CD4-positive, alpha-beta T cell treated with Interleukin-6 at 100 ng/mL for 8 hours (primary cell): ENCODE measurements at places on chromosomes 11 and 22.

DNA sequence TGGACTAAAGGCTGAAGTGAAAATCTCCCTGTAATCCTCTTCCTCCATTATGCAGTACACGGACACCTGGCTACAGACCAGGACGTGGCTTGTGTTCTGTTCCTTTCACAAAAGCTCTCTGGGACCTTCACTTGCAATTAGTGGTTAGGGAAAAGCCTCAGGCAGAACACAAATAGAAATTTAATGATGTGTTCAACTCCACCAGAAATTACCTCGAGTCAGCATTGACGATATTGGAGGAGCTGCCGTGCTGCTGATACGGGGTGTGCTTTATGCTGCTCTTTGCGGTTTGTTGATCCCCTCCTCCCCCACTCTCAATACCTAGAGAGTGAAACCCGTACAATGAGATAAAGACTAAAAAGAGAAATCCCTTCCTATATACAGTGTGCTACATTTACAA is 48.9 kb downstream of the POLD3 start:
- no peak for DNase-seq

DNA sequence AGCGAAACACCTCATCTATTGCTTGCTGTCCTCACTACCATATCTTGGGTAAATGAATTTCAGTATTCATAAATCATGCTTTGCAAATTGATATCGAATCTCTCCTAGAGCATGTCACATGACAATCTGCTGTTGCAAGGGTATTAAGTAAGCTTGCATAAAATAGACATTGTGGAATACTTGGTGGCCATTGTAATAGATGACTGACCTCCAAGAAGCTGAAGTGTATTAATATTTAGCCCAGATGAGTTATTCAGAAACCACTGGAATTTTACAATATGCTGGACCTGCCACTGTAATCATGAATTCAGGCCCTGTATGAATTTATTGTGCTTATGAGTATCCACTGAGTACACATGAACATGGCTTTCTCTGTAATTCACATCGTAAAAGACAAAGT is 289.7 kb upstream of the ARHGAP42 start:
- DNase-seq, result no peak

DNA sequence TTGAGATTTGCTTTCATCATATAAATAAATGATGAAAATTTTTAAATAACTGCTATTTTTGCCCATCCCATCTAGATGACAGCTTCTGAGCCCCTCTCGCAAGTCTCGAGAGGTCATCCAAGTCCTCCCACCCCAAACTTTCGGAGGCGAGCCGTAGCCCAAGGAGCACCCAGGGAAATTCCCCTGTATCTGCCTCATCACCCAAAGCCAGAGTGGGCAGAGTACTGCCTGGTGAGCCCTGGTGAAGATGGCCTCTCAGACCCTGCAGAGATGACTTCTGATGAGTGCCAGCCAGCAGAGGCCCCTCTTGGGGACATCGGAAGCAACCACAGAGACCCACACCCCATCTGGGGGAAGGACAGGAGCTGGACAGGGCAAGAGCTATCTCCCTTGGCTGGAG is 83.9 kb upstream of the PARVA start:
- DNase-seq, result no peak

DNA sequence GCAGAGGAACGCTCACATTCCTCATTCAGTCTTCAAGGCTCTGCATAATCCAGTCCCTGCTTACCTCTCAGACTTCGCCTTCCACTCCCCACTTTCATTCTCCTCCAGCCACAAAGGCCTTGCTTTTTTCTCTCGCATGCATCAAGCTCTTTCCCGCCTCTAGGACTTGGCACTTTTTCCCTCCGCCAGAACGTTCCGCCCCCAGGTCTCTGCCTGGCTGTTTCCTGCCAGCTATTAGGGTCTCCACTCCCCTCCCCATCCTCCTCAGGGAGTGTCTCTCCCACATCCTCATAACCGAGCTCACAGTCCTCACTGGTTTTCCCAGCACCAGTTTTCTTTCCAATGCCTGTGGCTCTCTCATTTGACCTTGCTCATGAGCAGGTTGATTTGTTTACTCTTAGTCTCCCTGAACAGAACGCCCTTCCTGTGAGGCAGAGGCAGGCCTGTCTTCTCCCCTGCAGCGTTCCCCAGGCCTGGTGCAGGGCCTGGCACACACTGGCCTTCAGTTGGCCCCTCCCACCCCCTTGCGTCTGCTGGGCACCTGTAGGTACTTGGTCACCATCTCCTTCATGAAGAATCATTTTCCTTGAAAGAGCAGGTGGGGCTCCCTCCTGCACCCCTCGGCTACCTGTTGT is 75.2 kb downstream of the RTL6 start:
- no peak for DNase-seq

GRCh38 chr22:28231441-28231840 is 312.4 kb upstream of the PITPNB start:
- no peak for DNase-seq

DNA sequence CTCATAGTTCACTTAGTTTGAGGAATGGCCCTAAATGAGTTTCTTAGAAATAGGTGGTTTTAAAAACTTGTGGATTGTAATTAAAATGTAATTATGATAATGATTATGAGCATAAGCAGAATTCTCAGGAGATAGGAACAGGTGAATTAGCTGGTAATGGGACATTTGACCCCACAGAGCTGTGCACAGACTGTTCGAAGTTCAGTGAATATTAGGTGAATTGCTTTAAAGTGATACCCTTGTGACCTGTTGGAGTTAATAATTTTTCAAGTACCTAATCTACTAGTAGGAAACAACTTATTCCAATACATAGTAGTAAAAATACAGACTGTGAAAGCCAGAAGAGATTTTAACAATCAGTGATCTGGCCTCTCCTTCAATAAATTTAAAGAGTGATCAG is 8.1 kb downstream of the FAR1 start:
- DNase-seq, result no peak

- no peak for DNase-seq
These were observed 570.7 kb downstream of the JRKL start for GRCh38 chr11:96960476-96960875.

DNA sequence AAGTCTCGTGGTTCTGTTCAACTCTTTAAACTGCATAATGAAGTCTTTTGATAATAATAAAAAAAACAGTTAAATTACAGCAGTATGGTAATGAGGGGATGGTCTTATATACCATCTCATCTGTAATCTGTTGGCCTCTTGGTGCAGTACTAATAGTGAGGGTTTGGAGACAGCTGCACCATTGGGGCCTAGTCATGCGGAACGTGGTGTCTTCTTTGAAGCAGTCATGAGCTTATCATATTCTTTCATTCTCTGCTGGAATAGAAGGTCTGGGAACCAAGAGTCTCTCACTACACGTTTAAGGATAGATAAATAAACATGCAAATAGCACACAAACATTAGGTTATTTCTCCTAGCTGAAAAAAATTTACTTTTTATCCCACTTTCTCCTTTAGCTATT is 40.9 kb upstream of the OR9Q1 start:
- DNase-seq, result no peak

DNA sequence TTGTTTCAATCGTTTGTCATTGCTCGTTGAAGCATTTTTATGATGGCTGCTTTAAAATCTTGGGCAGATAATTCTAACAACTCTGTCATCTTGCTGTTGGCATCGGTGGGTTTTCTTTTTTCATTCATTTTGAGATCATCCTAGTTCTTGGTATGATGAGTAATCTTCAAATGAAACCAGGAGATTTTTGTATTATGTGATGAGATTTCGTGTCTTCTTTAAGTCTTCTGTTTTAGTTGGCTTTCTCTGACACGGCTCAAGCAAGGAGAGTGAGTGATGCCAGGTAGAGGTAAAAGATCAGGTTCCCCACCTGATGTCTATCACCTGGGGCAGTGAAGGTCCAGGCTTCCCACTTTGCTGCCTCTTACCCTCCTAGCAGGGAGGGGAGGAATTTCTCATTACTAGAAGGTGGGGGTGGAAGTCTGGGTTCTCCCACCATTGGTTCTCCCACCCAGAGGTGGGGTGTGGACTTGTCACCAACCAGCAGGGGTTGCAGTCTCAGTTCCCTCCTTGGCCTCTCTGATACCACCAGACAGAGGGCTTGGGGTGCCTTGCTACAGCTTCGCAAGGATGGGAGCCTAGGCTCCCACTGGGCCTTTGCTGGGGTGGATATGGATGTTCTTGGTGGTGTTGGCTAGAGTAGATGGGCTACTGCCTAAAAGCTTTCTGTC is 12.9 kb downstream of the CDC45 start:
- no peak for DNase-seq

DNA sequence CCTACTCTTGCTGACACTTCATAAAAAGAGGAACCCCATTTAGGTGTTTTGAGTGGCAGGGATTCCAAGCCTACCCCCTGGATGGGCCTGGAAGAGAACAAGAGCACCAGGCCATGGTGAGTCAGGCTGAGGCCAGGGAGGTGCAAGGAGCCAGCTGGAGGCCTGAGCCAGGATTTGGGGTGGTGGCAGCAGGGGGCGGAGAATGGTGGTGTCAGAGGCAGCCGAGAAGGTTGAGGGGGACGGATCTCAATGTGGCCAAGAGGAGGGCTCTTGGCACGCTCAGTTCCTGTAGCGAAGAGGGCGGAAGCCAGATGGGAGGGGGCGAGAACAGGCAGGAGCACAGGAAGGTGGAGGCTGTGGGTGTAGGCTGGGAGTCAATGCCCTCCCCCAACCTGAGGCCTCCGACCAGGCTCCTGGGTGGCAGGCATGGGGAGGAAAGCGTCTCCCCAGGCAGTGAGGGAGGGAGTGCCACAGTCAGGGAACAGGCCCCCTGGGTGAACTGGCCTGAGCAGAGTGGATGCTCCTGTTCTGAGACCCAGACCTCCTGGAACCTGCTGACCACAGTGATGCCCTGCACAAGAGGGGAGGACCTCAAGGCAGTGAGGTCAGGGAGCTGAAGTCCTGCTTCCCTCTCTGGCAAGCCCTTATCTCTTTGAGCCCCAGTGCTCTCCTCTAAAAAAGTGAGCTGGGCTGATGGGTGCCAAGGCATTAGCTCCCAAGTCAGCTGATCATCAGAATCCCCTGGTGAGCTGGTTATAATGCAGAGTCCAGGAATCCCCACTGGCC is 13.9 kb downstream of the RTN4RL2 start:
- DNase-seq, result peak; percentile 55

DNA sequence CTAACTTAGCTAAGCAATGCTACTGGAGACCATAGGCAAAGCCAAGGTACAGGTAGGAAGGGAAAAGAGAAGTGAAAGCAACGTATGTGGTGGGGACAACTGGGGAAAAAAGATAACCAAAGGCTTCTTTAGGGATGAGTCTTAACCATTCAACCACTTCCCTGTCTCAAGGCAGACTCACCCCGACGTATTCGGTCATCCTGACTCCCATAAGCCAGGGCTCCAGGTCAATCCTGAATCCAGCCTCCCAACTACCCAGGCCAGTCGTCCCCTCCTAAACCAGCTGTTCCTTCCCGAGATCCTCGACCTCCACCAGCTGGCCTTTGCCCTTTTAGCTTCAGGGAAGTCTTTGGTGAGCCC is 330 bp downstream of the ACP2 start:
- DNase-seq, result no peak

DNA sequence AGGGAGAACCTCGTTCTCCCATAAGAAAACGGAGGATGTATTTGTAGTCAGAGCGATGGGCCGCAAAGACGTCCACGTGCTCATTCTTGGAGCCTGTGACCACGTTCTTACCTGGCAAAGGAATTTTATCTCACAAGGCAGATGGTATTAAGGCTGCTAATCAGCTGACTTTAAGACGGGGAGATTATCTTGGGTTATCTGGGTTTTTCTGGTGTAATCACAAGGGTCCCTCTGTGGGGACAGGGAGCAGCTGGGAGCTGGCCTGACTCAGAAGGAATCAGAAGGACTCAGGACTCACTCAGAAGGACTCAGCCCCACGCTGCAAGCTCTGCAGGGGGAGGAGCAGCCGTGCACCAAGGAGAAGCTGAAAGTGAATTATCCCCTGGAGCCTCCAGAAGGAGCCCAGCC is 7.5 kb upstream of the SIGIRR start:
- no peak for DNase-seq

GRCh38 chr11:32231909-32232493 is 141.1 kb downstream of the RCN1 start:
- no peak for DNase-seq

- no peak for DNase-seq
These were observed 59.5 kb upstream of the PRSS23 start for GRCh38 chr11:86740628-86741483.

DNA sequence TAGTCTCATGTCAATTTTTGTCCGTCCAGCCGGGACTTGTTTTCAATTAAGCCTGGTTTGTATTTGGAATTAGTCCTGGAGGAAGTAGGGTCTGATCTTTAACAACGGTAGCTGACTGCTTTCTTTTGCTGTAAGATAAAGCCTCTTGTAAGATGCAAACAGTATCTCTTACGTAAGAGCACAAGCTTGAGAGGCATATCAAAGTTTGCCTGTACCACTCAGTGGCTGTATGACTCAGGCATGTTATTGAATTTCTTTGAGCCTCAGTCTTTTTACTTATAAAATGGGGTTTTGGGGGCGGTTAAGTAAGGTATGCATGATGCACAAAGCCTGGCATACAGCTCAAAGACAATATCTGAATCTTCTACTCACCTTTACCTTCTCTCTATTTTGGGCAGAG is 198.4 kb upstream of the NARS2 start:
- DNase-seq, result no peak

GRCh38 chr11:132231656-132232347 is 861.4 kb downstream of the NTM start:
- no peak for DNase-seq

DNA sequence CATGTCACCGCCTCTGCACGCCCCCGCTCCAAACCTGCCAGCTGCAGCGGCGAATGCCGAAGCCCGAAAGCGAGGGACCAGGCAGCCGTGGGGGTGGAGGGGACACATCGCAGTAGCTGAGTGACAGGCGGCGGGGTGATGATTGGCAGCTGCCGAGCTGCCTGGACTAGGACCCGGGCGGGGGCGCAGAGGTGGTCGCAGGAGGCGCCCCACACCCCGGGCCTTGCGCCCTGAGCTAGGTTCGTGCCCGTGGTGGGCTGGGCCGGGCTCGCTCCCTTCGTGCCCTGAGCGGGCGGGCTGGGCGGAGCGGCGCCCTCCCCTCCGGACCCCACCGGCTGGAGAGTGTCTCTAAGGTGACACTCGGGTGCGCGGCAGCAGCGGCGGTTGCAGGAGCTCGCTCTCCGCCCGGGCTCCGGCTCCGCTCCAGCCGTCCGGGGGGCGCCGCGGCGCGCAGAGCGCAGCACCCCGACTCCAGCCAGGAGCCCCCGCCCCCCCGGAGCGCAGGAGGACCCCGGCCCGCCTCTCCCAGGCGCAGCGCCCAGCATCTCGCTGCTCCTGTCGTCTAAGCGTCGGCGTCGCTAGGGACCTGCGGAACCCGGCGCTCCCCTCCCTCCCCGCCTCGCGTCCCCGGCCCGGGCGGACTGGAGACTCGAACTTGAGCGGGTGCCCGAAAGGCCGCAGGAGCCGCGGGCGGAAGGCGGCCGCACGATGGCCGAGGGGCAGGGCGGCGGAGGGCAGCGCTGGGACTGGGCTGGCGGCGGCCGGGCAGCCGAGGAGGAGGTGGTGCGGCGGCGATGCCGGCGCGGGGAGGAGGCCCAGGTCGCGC is 14.5 kb upstream of the DGKZ start:
- no peak for DNase-seq

DNA sequence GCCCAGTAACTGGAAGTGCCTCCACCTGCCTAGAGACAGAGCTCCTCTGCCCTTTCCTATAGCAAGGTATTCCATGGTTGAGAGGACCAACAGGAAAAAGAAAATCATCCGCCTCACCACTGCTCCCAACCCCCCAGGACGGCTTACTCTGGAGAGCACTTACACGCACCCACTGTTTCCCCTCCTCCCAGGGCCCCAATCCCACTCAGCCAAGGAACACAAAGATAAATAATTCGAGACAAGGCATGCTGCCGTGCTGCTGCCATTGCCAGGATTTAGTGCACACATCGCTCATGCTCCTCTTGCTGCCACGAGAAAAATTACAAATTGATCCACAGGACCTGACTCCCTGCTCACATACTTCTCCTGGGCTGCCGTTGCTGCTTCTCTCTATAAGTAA is 516.6 kb downstream of the BUD13 start:
- no peak for DNase-seq

- no peak for DNase-seq
These were observed 1.6 kb downstream of the SPTBN2 start for GRCh38 chr11:66727282-66728037.
